Activated CD8-positive, alpha-beta memory T cell treated with anti-CD3 and anti-CD28 coated beads, Interleukin-2, amount 10 ng/mL, durations not matched to agents 7 days and 5 days (primary cell): ENCODE measurements at places on chromosomes 1 and 21.

GRCh38 chr21:30502041-30502440 is at the start of gene KRTAP19-5:
KRTAP19-5 (minus strand) TSS chr21:30502141; CDS start chr21:30502090, 51 bp downstream.
- no peak within 1 kb of the TSS for H3K27ac ChIP-seq
- no peaks in the 10 kb centered on the region for H3K4me1 ChIP-seq
- no peak for DNase-seq
- no peaks in the 10 kb centered on the region for H3K36me3 ChIP-seq
- H3K4me3 ChIP-seq: no peak within 1 kb of the TSS

DNA sequence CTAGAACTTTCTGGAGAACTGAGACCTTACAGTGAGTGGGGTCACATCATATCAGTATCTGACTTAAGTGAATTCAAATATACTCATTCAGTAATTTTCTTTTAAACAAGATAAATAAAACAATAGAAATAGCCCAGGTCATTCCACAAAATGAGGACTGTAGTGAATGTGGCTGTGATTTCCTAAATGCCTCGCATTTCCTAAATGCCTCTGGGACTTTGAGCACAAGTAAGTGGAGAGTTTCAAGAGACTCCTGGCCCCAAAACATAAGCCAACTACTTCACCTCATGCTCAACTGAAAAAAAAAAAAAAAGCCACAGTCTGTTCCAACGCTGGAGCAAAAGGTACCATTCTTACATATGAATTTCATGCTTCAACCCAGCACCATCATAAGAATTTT is 81.5 kb downstream of the ZNF281 start:
- H3K27me3 ChIP-seq: peaks cover 25% of the 10 kb centered on the region
- no peaks in the 10 kb centered on the region for H3K4me1 ChIP-seq
- H3K36me3 ChIP-seq: no peaks in the 10 kb centered on the region
- H3K27ac ChIP-seq: no peak overlapping the region

GRCh38 chr1:82597649-82598048 is 796.9 kb downstream of the ADGRL2 start:
- H3K27me3 ChIP-seq: no peaks in the 10 kb centered on the region
- no peak overlapping the region for H3K4me3 ChIP-seq
- H3K36me3 ChIP-seq: no peaks in the 10 kb centered on the region
- H3K27ac ChIP-seq: no peak overlapping the region
- peaks cover 2% of the 10 kb centered on the region for H3K4me1 ChIP-seq
- DNase-seq: no peak

- H3K4me1 ChIP-seq: peaks cover 35% of the 10 kb centered on the region
- DNase-seq: peak; percentile 84
- H3K36me3 ChIP-seq: no peaks in the 10 kb centered on the region
- no peaks in the 10 kb centered on the region for H3K27me3 ChIP-seq
Measured at GRCh38 chr1:93758842-93759515, 77.3 kb upstream of the BCAR3 start.

DNA sequence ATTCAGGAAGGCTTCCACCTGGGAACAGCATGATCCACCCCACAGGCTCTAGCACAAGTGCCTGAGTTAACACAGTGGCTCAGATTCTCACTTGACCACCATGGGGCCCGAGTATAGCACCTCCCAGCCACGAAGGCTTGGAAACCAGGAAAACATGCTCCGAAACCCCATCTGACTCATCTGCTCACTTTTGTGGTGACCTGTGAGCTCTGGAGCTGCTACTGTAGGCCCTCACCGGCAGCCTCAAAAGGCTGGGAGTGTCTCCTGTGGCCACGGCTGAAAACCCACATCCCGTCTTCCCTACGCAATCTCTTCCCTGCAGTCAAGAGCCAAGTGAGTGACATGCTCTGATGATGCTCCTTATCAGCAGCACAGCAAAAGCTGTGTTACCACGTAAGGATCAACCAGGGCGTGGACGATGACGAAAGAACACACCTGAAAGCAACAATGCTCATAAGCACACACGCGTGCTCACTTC is 81.4 kb downstream of the TGFBR3 start:
- peak overlapping the region; percentile 65 for H3K4me3 ChIP-seq
- peaks cover 14% of the 10 kb centered on the region for H3K27me3 ChIP-seq
- DNase-seq: peak; percentile 91
- peak overlapping the region; percentile 88 for H3K27ac ChIP-seq
- peaks cover 61% of the 10 kb centered on the region for H3K4me1 ChIP-seq
- H3K36me3 ChIP-seq: peaks cover 10% of the 10 kb centered on the region

DNA sequence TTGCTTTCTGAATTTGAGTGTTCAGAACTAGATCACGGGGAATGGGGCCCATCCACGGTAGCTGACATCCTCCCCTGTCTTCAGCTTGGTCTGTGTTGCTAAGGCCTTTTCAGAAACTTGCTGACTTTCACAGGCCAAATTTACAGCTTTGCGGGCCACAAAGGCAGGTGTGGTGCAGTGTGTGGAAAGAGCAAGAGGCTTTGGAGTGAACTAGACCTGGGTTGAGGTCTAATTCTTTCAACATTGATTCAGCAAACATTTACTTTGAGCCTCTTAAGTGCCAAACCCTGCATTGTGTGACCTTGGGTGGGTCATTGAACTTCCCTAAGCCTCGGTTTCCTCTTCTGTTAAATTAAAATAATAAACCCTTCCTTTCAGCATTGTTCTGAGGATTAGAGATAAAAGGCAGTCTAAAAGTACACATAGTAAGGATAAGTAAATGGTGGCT is 24.3 kb downstream of the STPG1 start:
- H3K27ac ChIP-seq: no peak overlapping the region
- no peak for DNase-seq
- no peaks in the 10 kb centered on the region for H3K27me3 ChIP-seq

GRCh38 chr1:41495210-41495948 is 10.9 kb upstream of the EDN2 start:
- DNase-seq: peak; percentile 48
- H3K27me3 ChIP-seq: peaks cover 16% of the 10 kb centered on the region
- H3K4me1 ChIP-seq: peaks cover 8% of the 10 kb centered on the region
- no peak overlapping the region for H3K27ac ChIP-seq
- H3K4me3 ChIP-seq: peak overlapping the region; percentile 59
- no peaks in the 10 kb centered on the region for H3K36me3 ChIP-seq

- peaks cover under 1% of the 10 kb centered on the region for H3K4me1 ChIP-seq
- DNase-seq: peak; percentile 21
- H3K4me3 ChIP-seq: no peak overlapping the region
Measured at GRCh38 chr1:246533371-246533905, 26.4 kb upstream of the SMYD3 start.

- no peak overlapping the region for H3K27ac ChIP-seq
- no peak for DNase-seq
- H3K4me3 ChIP-seq: no peak overlapping the region
- no peaks in the 10 kb centered on the region for H3K4me1 ChIP-seq
- peaks cover 27% of the 10 kb centered on the region for H3K27me3 ChIP-seq
Measured at GRCh38 chr1:236706183-236706582, 19.9 kb downstream of the ACTN2 start.

DNA sequence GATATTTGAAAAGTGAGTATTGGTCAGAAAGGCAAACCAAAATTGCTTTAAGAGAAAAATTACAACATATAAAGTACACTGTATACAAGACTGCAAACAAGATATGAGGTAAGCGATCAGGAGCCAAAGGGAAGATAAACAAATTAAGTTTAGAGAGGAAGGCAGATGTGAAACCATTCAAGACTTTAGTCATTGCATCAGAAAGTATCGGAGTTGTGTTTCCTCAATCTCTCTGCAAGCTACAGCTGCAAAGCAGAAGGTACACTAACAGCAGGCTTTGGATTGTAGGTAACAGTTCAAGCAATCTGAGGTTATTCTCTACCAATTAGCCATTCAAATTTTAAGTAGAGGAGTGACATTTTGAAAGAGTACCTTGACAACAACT is 21.3 kb upstream of the TLCD4 start:
- H3K4me3 ChIP-seq: no peak overlapping the region
- H3K4me1 ChIP-seq: no peaks in the 10 kb centered on the region
- no peaks in the 10 kb centered on the region for H3K36me3 ChIP-seq
- H3K27me3 ChIP-seq: no peaks in the 10 kb centered on the region
- DNase-seq: no peak
- no peak overlapping the region for H3K27ac ChIP-seq

DNA sequence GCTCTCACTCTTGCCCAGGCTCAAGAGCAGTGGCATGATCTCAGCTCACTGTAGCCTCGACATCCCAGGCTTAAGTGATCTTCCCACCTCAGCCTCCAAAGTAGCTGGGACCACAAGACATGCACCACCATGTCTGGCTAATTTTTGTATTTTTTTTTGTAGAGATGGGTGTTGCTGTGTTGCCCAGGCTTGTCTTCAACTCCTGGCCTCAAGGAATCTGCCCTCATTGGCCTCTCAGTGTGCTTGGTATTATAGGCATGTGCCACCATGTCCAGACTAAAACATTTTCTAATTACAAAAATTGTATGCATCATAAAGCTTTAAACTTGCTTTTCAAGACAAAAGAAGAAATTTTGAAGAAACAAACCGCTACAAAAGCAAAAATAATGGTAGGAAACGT is 20.1 kb downstream of the CBR1 start:
- no peak overlapping the region for H3K27ac ChIP-seq
- H3K36me3 ChIP-seq: peaks cover 6% of the 10 kb centered on the region
- no peak overlapping the region for H3K4me3 ChIP-seq
- peaks cover 5% of the 10 kb centered on the region for H3K27me3 ChIP-seq
- H3K4me1 ChIP-seq: peaks cover 7% of the 10 kb centered on the region
- no peak for DNase-seq

GRCh38 chr1:37033355-37034101 is 787 bp downstream of the GRIK3 start:
- no peak overlapping the region for H3K4me3 ChIP-seq
- DNase-seq: no peak
- H3K27ac ChIP-seq: no peak overlapping the region
- peaks cover 73% of the 10 kb centered on the region for H3K27me3 ChIP-seq
- H3K36me3 ChIP-seq: no peaks in the 10 kb centered on the region

- no peak overlapping the region for H3K27ac ChIP-seq
- no peaks in the 10 kb centered on the region for H3K4me1 ChIP-seq
- no peaks in the 10 kb centered on the region for H3K27me3 ChIP-seq
- no peak overlapping the region for H3K4me3 ChIP-seq
- DNase-seq: no peak
Measured at GRCh38 chr1:58418283-58419228, 128.0 kb downstream of the OMA1 start.

DNA sequence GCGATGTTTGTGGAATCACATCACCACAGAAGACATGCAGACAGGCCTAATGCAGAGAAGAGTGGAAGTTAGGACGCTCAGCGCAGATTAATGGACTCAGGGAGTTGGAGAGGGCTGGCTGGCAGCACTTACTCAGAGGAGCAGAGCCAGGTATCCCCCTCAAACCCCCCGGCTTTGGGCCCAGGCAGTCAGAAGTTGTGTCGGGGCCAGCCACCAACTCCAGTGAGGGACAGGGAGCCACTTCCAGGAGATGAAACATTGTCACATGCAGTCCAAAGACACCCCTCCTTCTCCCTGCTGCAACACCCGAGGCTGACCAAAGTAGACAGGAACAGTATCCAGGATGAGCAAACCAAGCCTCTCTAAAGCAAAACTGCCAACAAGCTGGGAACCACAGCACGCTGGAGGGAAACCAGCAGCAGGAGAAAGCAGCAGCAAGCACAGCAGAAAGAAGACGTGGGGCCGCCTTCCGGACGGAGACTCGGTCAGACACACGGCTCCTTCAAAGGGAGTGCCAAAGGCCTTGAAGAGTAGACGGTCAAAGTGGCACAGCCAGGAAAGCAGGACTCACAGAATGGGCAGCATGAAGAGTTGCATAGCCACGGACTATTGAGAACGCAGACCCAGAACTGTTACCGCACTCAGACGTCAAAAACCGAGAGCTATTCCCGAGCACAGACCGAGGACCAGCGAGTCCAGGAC is 149.3 kb downstream of the PCBP3 start:
- no peaks in the 10 kb centered on the region for H3K36me3 ChIP-seq
- no peak for DNase-seq
- H3K4me3 ChIP-seq: no peak overlapping the region
- peaks cover 4% of the 10 kb centered on the region for H3K27me3 ChIP-seq

GRCh38 chr1:114510274-114511031 is 550 bp downstream of the TRIM33 start:
- H3K4me3 ChIP-seq: peak overlapping the region; percentile 95
- peak; percentile 65 for DNase-seq
- peak overlapping the region; percentile 67 for H3K27ac ChIP-seq
- no peaks in the 10 kb centered on the region for H3K27me3 ChIP-seq

DNA sequence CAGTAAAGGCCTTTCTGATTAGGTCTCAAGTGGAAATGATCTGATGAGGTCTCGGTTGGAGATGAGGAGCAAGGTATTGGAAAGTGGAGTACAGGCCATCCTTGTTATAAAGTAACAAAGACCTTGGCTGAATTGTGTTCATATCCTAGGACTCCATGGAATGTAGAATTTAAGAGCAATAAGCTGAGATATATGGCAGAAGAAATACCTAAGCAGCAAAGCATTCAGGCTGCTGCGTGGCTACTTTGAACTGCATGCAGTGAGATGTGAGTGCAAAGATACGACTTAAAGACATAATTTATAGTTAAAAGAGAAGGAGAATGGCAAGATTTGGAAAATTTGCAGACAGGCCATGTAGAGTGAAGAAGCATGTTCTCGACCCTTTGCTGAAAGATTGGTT is 11.2 kb upstream of the XPR1 start:
- peaks cover 4% of the 10 kb centered on the region for H3K27me3 ChIP-seq
- H3K4me1 ChIP-seq: no peaks in the 10 kb centered on the region
- no peak for DNase-seq
- no peaks in the 10 kb centered on the region for H3K36me3 ChIP-seq
- H3K4me3 ChIP-seq: no peak overlapping the region

DNA sequence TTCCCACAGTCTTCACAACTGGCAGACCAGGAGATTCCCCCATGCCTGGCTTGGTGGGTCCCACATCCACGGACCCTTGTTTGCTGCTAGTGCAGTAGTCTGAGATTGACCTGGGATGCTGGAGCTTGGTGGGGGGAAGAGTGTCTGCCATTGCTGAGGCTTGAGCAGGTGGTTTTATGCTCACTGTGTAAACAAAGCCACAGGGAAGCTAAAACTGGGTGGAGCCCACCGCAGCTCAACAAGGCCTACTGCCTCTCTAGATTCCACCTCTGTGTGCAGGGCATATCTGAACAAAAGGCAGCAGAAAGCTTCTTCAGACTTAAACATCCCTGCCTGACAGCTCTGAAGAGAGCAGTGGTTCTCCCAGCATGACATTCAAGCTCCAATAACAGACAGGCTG is 177.3 kb upstream of the ETV3 start:
- H3K27me3 ChIP-seq: peaks cover 13% of the 10 kb centered on the region
- DNase-seq: no peak
- H3K4me1 ChIP-seq: no peaks in the 10 kb centered on the region
- no peaks in the 10 kb centered on the region for H3K36me3 ChIP-seq

GRCh38 chr1:204591473-204592090 is 75.4 kb downstream of the MDM4 start:
- no peaks in the 10 kb centered on the region for H3K4me1 ChIP-seq
- no peak overlapping the region for H3K27ac ChIP-seq
- no peak for DNase-seq
- H3K4me3 ChIP-seq: no peak overlapping the region
- H3K36me3 ChIP-seq: no peaks in the 10 kb centered on the region
- H3K27me3 ChIP-seq: no peaks in the 10 kb centered on the region

- peak overlapping the region; percentile 93 for H3K4me3 ChIP-seq
- peak overlapping the region; percentile 85 for H3K27ac ChIP-seq
- H3K27me3 ChIP-seq: peaks cover 4% of the 10 kb centered on the region
- H3K4me1 ChIP-seq: peaks cover 25% of the 10 kb centered on the region
Measured at GRCh38 chr1:218284377-218284916, 646 bp upstream of the RRP15 start.
